ENCODE measurements at places on chromosomes 7 and 10.

GRCh38 chr10:130335336-130335735 lies 199.1 kb downstream of the GLRX3 start:
- no peak for DNase-seq

- DNase-seq, result no peak
Measured at GRCh38 chr7:26468625-26469024, 177.0 kb downstream of the SNX10 start.

DNA sequence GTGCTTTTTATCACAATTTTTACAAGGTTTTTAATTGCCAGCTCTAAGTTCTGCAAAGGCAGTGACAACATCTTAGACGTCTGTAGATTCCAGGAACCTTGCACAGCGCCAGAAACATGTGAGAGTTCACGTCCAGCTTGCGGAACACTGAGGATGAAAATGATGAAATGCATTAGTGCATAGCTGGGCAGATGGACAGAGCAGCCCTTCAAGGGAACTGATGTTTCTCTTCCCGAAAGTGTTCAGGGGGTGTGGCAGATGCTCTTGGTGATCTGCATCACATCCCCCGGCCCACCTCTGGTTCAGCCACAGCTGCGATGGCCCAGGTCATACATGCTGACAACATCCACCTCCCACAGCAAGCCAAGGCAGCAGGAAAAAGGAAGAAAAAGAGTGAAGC lies 40.9 kb downstream of the ITIH5 start:
- peak; percentile 36 for DNase-seq

DNA sequence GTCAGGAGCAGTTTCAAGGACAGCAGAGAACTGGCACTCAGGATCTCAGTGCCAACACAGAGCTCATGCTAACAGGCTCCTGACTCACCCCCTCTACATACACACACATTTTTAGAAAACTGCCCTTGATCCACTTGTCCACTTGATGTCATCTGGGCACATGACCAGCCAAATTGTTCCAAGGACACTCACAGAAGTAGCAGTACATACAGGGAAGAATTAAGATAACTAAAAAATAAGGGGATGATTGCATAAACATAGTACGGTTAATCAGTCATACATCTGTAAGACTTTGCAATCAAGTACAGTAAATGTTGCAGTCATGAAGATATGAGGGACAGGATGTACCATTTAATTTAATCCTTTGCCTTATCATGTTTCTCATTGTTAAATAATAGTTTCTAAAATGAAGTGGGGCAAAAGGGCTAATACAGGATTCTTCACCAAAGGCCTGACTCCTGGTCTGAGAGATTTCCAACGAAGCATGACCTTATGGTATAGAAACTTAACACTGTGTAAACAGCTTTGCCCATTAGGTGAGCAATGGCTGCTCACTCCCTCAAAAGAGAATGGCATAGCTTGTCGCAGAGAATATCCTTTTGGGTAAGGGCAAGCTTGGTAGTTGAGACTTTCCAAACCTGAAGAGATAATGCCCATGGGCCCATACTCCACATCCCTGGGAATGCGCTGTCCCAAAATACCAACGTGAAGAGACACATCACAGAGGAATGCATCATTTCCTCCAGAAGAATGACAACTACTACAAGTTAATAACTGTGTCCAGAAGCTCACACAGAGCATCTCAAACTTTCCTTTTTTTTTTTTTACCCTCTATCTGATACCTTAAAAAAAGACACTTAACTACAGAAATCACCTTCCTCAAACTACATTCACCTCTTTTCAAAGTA lies 94.1 kb downstream of the ARMH3 start:
- no peak for DNase-seq

DNA sequence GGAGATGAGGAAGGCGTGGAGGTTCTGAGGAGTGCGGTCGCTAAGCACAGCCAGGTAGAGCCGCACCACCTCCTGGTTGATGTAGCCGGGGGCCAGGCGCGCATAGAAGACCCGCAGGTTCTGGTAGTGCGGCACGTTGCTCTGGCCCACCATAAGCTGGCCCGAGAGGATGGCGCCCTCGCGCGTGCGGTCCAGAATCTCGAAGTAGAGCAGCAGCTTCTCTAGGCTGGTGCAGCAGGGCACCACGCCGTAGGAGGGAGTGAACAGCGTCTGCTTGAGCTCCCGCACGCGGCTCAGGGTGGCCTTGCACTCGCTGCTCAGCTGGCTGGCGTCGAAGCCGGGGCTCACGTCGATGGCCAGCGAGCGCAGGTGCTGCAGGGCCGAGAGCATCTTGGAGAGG lies 77.8 kb upstream of the TNRC18 start:
- no peak for DNase-seq

DNA sequence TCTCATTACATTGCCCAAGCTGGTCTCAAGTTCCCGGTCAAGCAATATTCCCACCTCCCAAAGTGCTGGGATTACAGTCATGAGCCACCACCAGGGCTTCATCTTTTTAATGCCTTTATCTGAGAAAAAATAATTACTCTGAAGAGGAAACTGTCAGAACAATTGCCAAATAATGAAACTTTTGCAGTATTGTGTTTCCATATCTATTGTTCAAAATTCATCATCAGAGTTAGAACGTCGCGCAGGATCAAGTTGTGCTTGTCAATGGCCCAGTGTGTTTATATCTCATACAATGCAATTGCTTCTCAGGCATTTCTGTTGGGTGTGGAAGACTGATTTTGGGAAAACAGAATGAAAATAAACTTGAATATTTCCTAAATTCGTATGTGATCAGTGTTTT lies 143.1 kb downstream of the ARID5B start:
- no peak for DNase-seq

DNA sequence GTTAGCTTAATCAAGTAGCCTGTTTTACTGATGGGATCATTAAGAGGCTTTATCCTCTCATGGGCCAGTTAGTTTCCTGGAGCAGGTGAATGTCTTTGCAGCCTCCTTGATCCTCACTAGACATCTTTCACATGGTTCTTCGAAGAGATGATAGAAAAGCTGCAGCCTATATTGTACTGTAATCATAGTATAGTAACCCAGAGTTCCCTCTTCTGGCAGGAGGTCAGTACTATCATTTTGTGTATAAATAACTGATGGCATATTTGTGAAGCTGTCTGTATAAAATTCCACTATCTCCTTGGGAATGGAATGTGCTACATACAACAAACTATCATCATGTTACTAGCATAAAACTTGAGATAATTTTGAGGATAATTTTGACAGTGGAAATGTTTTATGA lies 123.8 kb upstream of the PRPS1L1 start:
- no peak for DNase-seq

- no peak for DNase-seq
Measured at GRCh38 chr7:74362266-74362665, 73.1 kb downstream of the CLIP2 start.

GRCh38 chr7:132503415-132503814 lies 72.9 kb downstream of the PLXNA4 start:
- no peak for DNase-seq

- no peak for DNase-seq
Measured at GRCh38 chr7:26186364-26187311, 13.9 kb downstream of the HNRNPA2B1 start.

DNA sequence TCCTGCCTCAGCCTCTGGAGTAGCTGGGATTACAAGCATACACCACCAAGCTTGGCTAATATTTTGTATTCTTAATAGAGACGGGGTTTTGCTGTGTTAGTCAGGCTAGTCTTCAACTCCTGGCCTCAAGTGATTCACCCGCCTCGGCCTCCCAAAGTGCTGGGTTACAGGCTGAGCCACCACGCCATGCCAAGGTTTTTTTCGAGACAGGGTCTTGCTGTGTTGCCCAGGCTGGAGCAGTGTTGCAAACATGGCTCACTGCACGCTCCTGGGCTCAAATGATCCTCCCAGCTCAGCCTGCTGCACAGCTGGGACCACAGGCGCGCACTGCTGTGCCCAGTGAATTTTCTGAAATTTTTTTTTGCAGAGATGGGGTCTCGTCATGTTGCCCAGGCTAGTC lies 3.3 kb upstream of the SEC31B start:
- DNase-seq, result no peak

Measured in mucosa of gallbladder (tissue), 1 donor.